NCI-H187 treated with DMSO at 0.1 percent for 48 hours (cell line): ENCODE measurements at places on chromosomes 16 and 17.
A peak's percentile ranks its signal among the peaks of the same experiment; 100 is the strongest.

DNA sequence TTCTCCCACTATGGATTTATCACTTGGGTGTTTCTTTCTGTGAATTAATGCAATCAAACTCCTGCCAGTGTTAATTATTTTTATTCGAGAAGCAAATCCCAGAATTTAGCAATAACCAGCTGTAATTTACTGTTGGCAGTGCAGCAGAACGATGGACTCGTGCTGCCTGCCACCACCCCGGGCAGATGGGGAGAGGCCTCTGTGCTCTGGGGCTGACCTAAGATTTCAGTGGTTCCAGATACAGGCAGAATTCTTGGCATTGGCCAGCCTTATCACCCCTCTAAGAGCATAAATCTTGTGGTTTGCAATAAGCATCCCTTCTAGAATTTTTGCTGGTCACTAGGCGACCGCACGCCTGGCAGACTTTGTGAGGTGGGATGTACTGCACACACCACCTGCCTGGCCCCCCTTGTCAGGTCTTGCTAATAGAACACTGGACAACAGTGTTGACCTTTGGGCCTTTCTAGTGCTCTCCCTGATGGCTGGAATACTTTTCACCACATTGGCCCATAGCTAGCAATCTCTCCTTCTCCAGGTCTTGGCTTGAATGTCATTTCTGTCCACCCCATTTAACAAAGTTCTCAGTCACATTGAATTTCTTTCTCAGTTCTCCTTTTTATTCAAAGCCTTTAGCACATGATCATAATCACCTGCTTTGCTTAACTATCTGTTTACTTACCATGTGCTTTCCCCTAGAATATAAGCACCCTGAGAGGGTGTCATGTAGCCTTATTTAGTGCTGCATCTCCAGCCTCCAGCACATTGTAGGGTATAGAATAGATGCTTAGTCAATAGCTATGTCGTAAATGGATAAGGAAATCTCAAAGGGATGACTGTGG, 122.1 kb upstream of the DYNLRB2 start:
- DNase-seq = no peak

DNA sequence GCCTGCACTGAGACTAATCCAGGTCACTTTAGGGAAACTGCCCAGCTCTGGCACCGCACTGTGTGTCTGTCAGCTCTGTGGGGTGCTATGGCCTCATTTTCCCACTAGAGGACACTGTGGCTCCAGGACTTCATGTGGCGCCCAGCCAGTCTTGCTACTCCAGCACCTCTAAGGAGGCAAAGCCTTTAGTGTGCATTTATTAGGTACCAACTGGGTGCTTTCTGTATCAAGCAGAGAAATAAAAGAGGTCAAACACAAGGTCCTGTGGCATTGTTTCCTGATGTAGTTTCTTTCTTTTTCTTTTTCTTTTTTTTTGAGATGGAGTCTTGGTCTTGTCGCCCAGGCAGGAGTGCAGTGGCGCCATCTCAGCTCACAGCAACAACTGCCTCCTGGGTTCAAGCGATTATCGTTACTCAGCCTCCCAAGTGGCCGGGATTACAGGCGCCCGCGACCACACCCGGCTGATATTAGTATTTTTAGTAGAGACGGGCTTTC, 12.5 kb upstream of the RHBDL3 start:
- DNase-seq = no peak

- no peak for DNase-seq
Observed at GRCh38 chr17:77465358-77466041, 324.7 kb downstream of the SEC14L1 start.

- DNase-seq = no peak
Observed at GRCh38 chr16:4358831-4359561, 7.9 kb upstream of the PAM16 start.

- DNase-seq = peak; percentile 30
Observed at GRCh38 chr16:68800257-68800875, 43.0 kb upstream of the TANGO6 start.

DNA sequence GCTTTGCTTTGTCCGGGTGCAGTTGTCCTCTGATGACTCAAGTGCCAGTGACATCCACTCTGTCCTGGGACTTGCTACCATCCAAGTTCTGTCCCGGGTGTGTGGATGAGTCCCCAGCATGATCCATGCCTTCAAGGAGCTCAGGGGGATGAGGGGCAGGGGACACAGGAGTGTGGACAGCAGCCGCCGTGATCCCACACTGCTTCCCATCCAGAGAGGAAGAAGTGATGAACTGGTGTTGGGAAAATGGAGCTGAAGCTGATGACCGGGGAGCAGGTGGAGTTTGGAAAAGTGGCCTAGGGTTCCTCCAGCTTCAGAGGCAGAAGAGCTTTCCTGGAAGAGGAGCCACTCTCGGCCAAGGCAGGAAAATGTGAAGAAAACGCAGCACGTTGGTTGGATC, 249.6 kb upstream of the TNRC6C start:
- DNase-seq = no peak

DNA sequence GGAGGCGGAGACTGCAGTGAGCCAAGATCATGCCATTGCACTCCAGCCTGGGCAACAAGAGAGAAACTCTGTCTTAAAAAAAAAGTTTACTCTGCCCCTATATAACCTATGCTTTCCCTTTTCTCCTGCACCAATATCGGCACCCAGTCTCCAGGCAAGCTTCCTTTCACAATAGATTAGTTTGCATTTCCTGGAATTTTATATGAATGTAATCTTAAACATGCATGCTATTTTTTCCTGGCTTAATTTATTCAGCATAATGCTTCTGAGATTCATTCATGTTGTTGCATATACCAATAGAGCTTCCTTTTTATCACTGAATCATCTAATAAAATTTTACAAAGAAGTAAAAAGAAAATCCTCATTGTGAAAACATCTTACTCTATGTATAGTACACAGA, 59.4 kb downstream of the USP32 start:
- no peak for DNase-seq

GRCh38 chr16:14013145-14013570, 58.0 kb upstream of the MRTFB start:
- DNase-seq = no peak

GRCh38 chr16:88561485-88562359, 8.5 kb upstream of the ZC3H18 start:
- DNase-seq = no peak

DNA sequence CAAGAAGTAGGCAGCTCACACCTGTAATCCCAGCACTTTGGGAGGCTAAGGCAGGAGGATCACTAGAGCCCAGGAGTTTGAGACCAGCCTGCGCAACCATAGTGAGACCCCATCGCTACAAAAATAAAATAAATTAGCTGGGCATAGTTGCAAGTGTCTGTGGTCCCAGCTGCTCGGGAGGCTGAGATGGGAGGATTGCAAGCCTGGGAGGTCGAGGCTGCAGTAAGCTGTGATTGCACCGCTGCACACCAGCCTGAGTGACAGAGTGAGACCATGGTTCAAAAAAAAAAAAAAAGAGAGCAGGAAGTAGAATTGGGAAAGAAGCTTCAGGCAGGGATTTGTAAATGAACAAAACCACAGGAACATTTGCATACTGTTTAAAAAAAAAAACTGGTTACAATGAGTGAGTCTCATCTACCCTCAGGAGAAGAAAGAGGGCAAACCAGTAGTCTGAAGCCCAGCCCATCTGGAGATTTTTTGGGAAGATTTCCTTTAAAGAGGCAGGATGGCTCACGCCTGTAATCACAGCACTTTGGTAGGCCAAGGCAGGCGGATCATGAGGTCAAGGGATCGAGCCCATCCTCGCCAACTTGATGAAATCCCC, 7.9 kb downstream of the MPV17L start:
- DNase-seq = no peak

- no peak for DNase-seq
Observed at GRCh38 chr17:2749058-2749783, at the start of gene CCDC92B. Gene CCDC92B (minus strand): TSS chr17:2749652. CDS start chr17:2735145, 14,507 bp downstream.

- no peak for DNase-seq
Observed at GRCh38 chr17:75144816-75145512, 9.3 kb downstream of the JPT1 start.

GRCh38 chr16:66189951-66190350, 176.5 kb upstream of the CDH5 start:
- no peak for DNase-seq

DNA sequence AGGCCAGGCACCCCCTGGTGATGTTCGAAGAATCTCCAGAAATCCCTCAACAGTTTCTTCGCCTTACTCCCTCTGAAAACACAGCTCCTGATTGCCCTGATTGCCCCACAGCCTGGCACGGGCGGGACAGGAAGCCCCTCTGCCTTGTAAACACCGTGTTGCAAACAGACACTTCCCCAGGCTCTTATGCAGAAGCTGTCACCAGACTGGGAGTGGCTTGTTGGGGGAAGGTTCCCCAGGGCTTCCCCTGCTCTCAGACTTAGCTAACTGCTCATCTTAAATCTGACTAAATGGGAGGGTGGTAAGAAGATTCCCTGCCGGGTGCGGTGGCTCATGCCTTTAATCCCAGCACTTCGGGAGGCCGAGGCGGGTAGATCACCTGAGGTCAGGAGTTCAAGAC, 11.2 kb downstream of the PIK3R5 start:
- DNase-seq = no peak
